Stimulated activated effector memory CD8-positive, alpha-beta T cell treated with anti-CD3 and anti-CD28 coated beads, Interleukin-12 subunit alpha, Interleukin-12 subunit beta, amount 100 ng/mL, for 72 hours (primary cell): ENCODE measurements at places on chromosomes 1 and 21.
A peak's percentile ranks its signal among the peaks of the same experiment; 100 is the strongest.

- DNase-seq, result no peak
Observed at GRCh38 chr21:14767192-14767852, 221.2 kb upstream of the SAMSN1 start.

GRCh38 chr1:83849191-83850061 is 149.5 kb downstream of the TTLL7 start:
- no peak for DNase-seq

- DNase-seq, result peak; percentile 70
Observed at GRCh38 chr1:65148548-65149350, 746 bp downstream of the AK4 start.

DNA sequence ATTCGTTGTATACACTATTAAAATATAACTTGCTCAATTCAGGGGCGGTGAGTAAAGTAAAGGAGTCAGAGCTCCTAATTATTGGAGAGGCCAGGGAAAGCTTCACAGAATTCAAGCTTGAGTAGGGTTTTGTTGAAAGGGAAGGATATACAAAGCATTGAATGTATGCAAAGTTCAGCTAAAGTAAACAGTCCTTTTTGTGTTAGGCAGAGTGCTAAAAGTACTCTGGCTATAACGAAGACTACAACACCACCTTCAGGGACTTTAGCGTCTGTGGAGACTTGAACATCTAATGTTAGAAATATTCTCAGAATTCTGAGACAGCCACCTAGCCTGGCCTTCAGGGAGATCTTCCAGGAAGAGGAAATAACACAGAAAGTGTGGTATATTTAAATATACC is 1.1 kb downstream of the FALEC start:
- DNase-seq, result no peak

GRCh38 chr1:25906644-25907300 is 553 bp upstream of the STMN1 start:
- no peak for DNase-seq

DNA sequence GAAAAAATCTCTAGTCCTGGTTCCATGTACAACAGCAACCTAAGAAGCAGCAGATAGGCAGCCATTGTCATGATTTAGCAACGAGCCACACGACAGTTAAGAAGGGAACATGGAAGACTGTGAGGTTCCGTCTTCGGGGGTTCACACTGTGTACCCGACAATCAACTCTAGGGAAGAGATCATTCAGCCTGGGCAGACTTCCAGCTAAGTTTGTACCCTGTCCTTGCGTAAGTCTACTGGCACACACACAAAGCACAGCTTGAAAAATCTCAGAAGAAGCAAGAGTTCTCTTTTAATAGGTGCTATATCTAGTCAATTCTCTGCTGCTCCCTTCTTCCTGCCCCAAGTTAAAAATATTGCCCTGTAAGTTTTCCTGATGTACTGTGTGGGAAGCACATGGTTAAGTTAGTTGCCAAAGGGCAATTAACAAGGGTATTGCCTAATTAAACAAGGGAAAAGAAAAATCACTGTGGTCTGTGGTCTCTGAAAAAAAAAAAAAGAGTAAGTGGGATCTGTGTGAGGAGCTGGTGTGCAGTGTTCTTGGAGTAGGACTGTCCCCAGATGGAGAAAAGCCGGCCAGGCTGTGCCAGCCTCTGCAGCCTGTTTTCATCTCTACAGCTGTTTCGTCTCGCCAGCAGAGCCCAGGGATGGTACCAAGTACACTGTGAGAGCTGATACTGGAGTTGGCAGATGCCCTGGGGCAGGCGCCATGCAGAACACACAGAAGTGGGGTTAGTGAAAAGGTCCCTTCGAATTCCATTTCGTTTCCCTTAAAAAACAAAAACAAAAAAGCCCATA is 6.4 kb upstream of the MYBPHL start:
- DNase-seq, result no peak

GRCh38 chr1:20353836-20354235 is 63.2 kb downstream of the VWA5B1 start:
- DNase-seq, result no peak

DNA sequence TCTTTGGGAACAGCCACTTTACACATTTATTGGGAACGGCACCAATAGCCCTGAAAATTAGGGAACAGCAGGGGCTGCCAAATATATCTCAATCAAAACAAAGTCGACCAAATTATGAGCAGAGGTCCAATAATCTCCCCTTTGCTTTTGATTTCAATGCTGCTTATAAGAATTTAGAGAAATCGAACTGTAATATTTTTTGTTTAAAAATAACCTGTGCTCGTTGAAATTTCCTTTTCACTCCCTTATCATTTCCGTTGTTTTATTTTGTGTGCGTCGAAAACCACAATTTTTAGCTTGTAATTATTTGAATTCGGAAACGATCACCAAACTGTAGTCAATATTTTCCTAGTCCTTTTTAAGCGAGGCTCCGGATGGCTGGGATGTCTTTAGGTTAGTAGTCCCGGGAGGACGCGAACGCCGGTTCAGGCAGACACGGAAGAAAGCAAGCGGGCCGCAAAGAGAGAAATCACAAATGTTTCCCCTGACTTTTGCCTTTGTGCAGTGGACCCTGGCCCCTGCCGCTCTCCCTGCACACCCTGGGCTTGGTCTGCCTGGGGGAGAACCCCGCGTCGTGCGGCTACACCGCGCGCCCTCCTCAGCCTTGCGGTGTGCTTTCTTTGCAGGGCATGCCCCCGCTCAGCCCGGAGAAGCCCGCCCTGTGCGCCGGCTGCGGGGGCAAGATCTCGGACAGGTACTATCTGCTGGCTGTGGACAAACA is 2.3 kb downstream of the LHX9 start:
- no peak for DNase-seq

GRCh38 chr21:28805885-28806284 is 186.8 kb downstream of the LTN1 start:
- no peak for DNase-seq

GRCh38 chr1:88891951-88892340 is 579 bp upstream of the GTF2B start:
- no peak for DNase-seq

DNA sequence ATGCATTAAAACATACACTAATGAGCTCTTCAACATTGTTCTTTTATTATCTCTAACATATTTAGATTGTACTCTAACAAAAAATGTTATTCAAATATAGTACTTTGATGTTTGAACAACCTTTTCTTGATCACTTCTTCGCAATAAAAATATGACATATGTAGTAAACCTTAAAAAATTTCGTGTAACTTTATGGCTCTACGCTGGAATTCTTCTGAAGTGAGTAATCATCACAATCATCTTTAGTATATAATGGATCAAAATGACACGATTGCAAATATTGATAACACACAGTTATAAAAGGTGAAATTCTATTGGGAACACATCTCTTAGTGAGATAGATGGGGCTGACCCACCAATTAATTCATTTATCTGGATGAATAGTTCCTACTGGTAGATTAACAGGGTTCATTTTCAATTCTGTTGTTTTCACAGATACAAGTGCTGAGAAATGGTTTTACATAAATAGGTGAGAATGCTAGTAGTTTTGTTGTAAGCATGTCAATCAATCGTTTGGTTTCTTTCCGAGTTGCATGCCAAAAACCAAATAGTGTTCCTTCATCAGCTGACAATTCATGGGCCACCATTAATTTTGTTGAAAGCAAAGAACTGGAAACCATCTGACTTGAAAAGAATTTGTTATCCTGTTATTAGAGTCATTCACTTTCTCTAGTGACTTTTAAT is 1.5 kb upstream of the ZMPSTE24 start:
- DNase-seq, result no peak

GRCh38 chr1:158799689-158800088 is 18.7 kb upstream of the OR6N2 start:
- no peak for DNase-seq

DNA sequence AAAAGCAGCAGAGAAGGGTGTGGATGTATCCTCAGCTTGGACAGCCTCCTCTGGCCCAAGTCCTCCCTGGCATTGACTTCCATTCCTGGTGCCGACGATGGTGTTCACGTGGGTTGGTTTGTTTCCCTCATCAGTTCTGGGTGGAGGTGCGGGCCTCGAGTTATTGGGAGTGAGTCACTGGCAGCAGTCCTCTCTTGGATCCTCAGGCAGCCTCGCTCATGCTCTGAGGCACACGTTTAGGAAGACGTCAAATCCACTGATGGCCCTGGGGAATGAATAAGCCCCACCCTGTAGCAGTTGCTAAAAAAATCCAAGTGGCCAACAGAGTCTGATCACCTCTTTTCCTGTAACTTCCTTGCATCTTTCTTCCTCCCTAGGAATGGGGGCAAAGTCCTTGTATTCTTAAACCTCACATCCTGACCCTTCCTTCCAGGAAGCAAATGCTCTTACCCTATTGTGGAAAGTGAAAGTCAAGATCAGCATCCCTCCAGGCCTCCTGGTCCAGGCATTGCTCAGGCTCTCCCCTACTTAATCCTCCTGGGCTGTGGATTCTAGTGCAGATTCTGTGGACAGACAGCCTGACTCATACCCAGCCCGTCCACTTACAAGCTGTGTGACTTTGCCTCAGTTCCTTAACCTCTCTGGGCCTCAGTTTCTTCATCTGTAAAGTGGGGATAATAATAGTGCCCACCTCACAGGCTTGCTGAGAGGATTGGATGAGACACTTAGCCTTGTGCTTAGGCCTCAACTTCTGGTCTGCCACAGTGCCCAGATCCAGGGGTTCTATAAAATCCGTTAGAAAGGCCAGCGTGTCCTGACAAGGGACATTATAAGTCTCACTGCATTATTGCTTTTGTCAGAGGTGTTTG is 111.1 kb downstream of the TLR5 start:
- no peak for DNase-seq

- DNase-seq, result no peak
Observed at GRCh38 chr1:116971258-116971860, 30.2 kb upstream of the CD101 start.

GRCh38 chr1:156860628-156861423 is at the start of gene NTRK1:
Gene NTRK1, plus strand, starts transcription at chr1:156860865. Its CDS starts 70 bp downstream, at chr1:156860935.
- DNase-seq, result peak; percentile 68

DNA sequence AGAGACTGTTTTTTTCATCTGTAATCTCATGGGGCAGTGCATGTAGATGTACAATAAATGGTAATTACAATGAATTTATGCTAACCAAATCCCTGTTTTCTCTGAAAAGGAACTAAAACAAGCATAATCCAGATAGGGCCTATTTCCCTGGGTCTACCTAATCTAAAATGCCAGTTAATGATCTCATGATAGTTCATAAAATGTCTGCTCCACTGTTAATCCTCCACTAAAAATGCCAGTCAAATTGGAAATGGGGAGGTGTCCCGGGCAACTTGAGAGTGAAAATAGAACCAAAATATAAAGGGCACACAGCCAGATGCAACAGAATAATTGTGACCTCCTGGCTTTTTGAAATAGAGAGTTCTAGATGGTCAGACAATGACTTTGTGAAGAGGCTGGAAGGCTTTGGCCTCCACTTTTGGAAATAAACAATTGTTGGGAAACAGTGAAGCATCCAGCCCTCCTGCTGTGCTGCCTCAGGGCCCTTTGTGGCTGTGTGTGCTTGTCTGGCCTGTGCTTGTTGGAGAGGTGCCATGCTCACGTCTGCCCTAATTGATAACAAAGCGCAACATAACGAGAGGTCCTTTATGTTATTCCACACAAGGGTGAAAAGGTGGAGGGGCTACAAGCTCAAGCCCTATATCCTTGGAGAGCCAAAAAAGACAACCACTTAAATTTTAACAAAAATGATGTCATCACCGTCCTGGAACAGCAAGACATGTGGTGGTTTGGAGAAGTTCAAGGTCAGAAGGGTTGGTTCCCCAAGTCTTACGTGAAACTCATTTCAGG is 97.7 kb downstream of the ATP5PO start:
- DNase-seq, result no peak

DNA sequence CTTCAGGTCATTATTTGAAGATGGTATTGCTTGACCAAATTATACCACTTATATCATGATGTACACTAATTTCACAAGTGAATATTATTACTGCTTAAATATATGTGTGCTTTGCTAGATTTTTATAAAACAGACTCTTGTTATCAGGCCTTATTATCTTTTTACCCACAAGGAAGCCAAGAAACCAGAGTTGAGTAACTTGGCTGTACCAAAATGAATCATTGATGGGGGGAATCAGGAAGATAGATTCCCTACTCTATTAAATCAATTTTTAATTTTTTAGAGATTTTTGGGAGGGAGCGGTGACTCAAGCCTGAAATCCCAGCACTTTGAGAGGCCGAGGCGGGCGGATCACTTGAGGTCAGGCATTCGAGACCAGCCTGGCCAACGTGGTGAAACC is 16.0 kb upstream of the SCCPDH start:
- no peak for DNase-seq

- DNase-seq, result no peak
Observed at GRCh38 chr1:118896416-118896815, 91.7 kb downstream of the TBX15 start.

DNA sequence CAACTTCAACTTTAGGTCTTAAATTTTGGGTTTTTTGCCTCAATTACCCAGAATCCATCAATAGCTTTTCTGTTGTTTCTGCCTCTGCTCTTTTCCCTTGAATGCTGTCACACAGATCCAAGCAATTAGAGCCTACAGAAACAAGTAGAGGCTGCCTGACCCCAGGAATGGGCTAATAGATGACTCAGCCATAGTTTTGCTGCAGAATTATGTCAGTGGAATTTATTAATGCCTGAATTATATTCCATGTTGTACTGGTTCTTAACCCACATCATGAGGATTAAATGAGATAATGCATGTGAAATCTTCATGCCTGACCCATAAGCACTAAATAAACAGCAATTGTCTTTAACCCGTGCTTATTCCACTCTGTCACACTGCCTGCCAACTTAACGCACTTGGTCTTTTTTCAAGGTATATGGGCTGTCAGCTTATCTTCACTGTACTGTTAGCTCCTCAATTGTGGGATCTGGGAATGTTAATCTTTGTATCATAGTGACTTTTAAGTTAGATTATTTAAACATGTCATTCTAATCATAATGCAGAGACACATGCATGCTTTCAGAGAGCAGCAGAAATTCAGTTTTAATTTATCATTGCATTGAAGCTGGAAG is 213.3 kb downstream of the ROR1 start:
- no peak for DNase-seq

GRCh38 chr1:182646739-182647138 is 37.6 kb downstream of the RGS8 start:
- DNase-seq, result no peak

- DNase-seq, result no peak
Observed at GRCh38 chr1:169360415-169360814, 7.2 kb downstream of the NME7 start.

GRCh38 chr1:32736812-32737791 is 34.5 kb upstream of the SYNC start:
- no peak for DNase-seq

- DNase-seq, result no peak
Observed at GRCh38 chr21:14356746-14357145, 26.2 kb downstream of the HSPA13 start.

GRCh38 chr1:172112576-172112975 is 271.3 kb downstream of the DNM3 start:
- no peak for DNase-seq
